ENCODE measurements at places on chromosomes 3 and 15. TPM values are rescaled to one million over a fixed set of nuclear protein-coding genes. Genes with fewer than 3 reads are reported as not detected.

DNA sequence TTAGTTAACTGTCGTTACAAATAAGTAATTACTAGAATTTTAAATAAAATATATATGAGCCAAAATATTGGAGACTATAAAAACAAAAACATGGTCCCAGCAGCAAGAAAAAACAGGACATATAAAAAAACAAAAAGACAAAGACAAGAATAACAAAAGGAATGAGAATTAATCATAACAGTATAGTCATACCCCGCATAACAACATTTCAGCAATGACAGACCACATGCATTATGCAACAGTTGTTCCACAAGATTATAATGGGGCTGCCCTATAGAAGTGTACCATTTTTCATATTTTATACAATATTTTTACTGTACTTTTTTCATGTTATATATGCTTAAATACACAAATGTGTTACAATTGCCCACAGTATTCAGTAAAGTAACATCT, 5.6 kb downstream of the HLTF start:
- DNase-seq = no peak

The OIP5 gene
- not detected for total RNA-seq

GRCh38 chr3:59695860-59696259, 646.0 kb upstream of the CFAP20DC start:
- no peak for DNase-seq

The CFAP91 gene
- total RNA-seq = 0.75 TPM

- no peak for DNase-seq
These were observed 41.3 kb downstream of the FEZF2 start for GRCh38 chr3:62332017-62332416.

The RAB11A gene
- 142 TPM for total RNA-seq

DNA sequence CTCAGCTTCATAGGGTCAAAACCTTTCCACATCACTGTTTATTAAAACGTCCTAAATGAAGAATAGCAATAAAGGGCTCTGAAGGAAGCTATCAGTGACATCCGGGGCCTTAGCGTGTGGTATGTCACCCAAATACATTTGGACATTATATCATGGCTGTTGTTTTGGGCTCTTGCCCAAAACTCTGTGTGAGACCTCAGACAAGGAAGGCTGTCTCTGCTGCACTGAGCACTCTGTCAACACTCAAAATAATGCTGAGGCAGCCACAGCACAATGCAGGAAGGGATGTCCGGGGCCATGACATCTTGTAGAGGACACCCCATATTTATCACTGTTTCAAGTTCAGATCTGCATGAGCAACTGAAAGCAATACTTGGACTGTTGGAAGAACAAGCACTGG, 293.8 kb upstream of the WNT5A start:
- DNase-seq = no peak

The FMN1 gene
- total RNA-seq = 2.9 TPM

- DNase-seq = no peak
These were observed 183.7 kb upstream of the LRRN1 start for GRCh38 chr3:3615533-3615932.

The GABRR3 gene
- total RNA-seq = not detected

DNA sequence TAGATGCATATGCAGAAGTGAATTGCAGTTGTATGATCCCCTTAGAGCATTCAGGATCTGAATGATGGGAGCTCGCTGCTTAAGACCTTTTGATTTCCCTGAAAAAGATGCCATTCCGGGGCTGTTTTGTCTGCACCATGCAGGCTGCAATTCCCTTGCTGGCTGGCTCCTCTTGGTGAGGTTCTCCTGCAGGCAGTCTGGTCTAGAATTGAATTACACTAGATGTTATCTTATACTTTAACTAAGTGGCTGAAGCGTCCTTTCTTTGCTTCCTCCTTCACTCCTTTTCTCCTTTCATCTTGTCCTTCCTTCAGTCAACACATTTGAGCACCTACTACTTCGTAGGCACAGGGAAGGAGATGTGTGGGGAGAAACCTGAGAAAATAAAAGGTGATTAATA, 18.6 kb upstream of the MYZAP start:
- DNase-seq = no peak

DNA sequence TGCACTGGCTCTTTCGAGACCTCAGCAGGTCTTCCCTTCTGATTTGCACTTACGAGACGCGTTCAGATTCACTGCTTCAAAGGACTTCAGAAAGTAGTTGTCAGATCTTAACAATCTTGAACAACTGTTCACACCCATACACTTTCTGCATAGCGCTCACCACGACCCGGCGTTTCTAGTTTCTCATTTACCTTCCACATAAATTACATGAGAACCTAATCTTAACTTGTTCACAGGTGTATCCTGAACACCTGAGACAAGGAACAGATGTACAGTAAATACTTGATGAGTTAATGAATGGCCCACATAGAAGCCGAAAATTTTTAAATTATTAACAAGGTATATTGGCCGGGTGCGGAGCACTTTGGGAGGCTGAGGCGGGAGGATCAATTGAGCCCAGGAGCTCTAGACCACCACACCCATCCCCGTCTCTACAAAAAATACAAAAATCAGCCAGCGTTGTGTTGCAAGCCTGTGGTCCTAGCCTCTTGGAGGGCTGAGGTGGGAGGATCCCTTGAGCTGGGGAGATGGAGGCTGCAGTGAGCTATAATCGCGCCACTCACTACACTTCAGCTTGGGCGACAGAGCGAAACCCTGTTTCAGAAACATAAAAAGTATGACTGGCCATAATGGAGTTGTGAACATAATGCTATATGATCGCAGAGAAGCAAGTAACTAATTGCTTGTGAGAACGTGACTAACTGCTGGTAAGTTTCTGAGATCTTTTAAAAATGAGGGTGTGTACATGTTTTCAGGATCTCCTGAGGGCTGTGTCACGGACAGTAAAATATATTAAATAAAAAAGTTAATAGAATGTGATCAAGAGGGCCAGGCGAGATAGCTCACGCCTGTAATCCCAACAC, 984 bp upstream of the SMARCC1 start:
- no peak for DNase-seq

The CPN2 gene
- total RNA-seq = 2.4 TPM

DNA sequence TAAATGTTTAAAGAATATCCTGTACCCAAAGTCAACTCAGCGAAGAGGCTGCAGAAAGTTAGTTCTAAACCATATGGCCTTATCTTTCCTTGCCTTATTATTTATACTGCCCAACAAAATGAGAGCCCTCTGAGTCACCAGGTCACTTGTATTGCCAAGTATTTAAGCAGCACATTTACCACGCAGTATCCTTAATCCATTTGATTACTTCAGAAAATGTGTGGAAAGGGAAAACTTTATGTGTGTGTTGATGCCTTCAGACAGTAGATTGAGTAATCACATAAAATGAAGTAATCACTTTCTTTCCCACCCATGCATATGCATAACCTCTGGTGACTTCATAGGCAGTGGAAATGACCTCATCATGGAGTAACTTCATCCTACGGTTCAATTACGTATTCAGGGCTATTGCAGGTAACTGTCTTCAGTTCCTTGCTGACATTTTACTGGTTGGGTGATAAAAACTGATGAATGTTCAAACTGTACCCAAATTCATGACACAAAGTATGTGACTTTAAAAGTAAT, 7.5 kb upstream of the CADPS start:
- no peak for DNase-seq

- no peak for DNase-seq
These were observed 411.5 kb downstream of the GABRG3 start for GRCh38 chr15:27382361-27383025.

DNA sequence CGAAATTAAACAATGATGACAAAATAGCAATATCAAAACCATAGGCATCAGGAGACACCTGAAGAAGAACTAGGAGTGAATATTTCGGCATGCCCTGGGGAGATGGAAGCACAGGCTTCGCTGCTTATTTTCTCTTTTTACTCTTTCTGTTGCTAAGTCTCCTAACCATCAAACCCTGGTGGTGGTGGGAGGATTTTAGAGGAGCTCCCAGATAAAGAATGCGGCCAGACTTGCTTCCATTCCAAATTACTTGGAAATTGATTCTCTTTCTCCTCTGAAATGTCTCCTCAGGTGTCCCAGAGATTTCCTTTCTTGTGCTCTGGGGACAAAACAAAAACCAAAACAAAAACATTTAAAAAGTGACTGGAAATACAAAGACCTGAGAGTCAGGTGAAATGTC, 243.0 kb downstream of the KBTBD8 start:
- no peak for DNase-seq

GRCh38 chr15:69544365-69545113, 91.9 kb downstream of the RPLP1 start:
- DNase-seq = no peak

DNA sequence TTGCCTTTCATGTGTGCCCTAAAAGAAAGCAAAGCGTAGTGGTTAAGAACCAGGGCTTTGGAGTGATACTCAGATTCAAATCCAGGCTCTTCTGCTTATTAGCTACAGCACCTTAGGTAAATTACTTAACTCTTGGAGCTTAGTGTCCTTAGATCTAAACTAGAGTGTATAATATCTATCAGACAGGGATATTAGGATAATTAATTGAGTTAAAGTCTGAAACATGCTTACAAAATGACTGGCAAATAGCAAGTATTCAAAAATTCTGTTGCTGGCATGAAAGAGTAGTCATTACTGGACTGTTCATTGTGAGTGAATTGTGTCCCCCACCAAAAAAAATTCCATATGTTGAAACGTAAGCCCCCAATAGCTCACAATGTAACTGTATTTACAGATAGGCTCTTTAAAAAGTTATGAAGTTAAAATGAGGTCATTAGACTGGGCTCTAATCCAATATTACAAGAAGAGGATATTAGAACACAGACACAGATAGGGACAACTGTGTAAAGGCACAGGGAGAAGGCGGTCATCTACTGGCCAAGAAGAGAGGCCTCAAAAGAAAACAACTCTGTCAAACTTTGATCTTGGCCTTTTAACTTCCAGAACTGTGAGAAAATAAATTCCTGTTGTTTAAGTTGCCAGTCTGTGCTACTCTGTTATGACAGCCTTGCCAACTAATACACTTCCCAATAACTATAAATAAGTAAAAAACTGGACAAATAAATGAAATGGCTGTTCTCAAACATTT, 60.4 kb upstream of the LRRC3B start:
- no peak for DNase-seq

DNA sequence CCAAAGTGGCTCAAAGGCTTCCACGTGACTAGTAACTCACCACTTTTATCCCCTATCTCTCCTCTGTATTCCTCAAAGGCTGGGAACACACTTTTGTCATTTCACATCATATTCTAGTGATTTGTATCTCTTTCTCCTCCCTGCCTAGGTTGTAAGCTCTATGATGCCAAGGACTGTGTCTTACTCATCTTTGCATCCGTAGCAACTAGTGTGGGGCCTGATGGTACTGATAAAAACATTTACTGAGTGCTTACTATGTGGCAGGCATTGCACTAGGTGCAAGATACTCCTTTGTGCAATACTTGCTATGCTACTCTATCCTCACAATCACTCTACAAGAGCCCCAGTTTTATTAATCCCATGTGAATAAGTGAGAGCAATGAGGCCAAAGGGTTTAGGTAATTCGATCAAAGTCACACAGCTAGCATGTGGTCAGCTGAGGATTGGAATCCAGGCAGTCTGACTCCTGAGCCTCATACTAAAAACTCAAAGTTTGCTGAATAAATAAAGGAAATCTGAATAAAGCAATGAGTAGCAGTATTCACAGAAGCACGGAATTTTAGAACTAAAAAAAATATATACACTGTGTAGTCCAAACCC, 342.6 kb upstream of the ICE2 start:
- DNase-seq = no peak

The SPTSSB gene
- total RNA-seq = not detected

DNA sequence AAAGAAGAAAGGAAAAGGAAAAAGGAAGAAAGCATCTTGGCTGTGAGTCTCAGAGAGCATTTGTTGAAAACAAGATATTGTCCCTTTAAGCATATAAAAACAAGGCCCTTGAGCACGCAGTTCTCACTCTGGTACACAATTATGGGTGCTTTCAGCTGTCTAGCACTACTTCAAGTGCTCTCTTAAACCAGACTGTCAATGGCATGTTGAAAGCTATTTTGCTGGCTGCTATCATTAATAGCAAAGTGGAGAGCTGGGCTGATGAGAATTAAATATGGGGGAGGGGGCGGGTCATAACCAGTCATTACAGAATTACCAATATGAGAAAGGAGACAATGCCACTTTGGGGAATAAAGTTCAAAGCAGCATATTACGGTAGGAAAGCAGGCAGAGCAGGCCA, 9.3 kb downstream of the TLE3 start:
- DNase-seq = no peak

The SERF2 gene
- 1,060 TPM for total RNA-seq

GRCh38 chr15:65918357-65918920, 49.1 kb downstream of the RAB11A start:
- no peak for DNase-seq

- no peak for DNase-seq
These were observed 1114.2 kb downstream of the NSUN3 start for GRCh38 chr3:95177096-95177495.

Measured in Right ventricle myocardium superior (tissue), 1 donor.